Pulmonary artery endothelial cell (primary cell): ENCODE measurements at places on chromosomes 6 and 20.
A peak's percentile ranks its signal among the peaks of the same experiment; 100 is the strongest.

- DNase-seq: no peak
Measured at GRCh38 chr6:37565267-37566110, 65.8 kb upstream of the CCDC167 start.

DNA sequence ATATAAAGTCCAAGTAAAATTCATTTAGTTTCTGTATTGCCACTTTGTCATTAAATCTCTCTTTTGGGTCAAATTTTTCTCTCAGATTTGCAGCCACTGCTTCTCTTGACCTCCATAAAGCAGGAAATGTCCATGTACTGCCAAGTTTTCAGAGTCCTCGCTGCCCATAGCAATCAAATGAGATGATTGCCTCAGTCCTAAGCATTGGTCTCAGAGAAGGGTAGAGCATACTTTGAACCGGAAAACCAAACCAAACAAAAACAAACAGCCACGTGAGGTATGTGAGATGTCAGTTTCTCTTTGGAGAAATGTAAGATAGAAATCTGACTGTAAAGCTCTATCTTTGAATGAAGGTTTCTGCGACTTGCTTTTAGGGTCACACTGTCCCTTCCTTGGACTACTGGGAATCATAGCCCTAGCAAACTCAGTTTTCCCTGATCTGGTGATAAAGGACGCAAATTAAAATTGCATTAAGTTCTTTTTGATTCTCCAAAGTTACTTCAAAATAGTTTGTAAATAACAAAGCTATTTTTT lies 505.4 kb upstream of the CITED2 start:
- DNase-seq: no peak

DNA sequence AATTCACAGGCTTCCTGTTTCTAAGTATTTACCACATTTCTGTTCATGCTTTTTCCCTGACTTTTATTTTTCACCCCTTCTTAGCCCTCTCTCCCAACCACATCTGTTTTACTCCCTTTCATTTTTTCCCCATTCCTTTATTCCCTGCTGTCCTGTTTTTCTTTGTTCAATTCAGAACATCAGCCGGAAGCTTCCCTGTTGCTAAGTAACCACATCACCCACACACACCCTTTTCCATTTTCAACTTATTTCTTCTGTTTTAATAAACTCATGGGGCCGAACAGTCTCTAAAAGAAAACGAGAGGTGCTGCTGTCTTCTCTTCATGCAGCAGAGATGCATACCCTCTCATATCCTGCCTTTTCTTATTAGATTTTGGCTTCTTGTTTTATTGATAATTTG lies 53.5 kb upstream of the CEP85L start:
- DNase-seq: no peak

DNA sequence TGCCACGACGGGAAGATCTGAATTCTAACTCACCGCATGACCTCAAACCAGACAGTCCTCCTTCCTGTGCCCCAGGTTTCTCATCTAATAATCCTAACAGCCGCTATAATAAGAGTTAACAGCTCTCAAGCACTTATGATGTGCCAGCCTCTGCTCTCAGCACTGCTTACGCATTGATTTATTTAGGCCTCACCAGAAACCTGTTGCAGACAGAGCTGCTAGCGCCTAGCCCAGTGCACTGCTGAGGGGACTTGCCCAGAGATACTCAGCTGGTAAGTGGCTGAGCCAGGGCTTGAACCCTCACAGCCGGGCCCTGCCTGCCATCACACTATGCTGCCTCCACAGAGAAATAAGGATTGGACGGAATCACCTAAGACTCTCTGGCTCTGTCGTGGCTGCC lies 37.7 kb downstream of the GRM4 start:
- no peak for DNase-seq

DNA sequence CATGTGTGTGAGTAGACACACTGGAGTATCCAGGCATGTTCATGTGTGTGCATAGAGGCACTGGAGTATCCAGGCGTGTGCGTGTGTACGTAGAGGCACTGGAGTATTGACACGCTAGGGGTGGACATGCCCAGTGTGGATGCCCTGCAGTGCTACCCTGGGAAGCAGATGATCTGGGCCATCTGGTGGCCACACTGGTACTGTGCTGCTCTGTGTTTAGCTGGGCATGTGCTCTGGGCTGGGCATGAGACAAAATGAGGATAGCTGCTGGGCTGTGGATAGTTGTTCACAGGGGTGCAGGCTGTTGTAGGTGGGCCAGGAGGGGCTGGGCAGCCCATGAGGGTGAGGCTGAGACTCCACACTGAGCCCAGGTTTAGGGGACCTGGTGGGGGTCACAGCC lies 24.0 kb upstream of the NPBWR2 start:
- no peak for DNase-seq

- no peak for DNase-seq
Measured at GRCh38 chr6:7636151-7636550, 46.2 kb downstream of the SNRNP48 start.

- no peak for DNase-seq
Measured at GRCh38 chr6:152472325-152472724, 164.8 kb downstream of the SYNE1 start.

DNA sequence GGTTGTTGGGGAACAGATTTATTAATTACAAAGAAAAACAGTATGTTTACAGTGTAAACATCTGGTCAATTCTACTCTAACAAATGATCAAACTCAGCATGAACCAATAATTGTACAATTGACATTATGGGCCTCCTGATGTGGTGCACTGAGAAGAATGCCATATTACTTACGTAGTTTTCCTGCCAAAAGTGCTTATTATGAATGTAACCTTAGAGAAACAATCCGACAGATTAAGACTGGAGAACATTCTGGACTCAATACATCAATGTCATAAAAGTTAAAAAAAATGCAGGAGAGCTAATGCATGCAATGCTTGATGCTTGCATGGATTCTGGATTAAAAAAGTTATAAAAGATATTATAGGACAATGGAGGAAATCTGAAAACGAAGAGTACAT lies 69.0 kb downstream of the LYRM4 start:
- DNase-seq: no peak

GRCh38 chr6:156955494-156956183 lies 178.5 kb downstream of the ARID1B start:
- DNase-seq: no peak

DNA sequence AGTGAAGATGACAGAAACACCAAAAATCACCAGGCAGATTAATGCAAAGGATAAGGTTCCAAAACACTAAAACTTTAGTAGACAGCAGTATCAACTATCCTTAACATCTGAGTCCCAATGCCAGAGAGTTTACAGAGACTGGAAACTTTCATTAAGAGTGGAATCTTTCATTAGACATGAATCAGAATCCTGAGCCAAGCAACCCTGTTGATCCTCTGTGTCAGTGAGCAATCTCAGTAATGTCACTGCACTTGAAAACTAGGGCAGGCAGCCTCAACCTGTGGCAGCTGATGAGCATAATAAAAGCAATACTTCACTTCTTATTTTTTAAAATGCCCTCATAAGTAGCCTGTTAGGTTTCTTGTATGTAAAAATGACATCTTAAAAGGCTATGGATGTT lies 252.8 kb upstream of the PLN start:
- no peak for DNase-seq

GRCh38 chr6:127464881-127465459 lies 5.8 kb upstream of the KIAA0408 start:
- peak; percentile 11 for DNase-seq
